ENCODE measurements at places on chromosomes 3 and 15.

GRCh38 chr15:71294911-71295602 lies 179.8 kb downstream of the THSD4 start:
- DNase-seq = no peak

DNA sequence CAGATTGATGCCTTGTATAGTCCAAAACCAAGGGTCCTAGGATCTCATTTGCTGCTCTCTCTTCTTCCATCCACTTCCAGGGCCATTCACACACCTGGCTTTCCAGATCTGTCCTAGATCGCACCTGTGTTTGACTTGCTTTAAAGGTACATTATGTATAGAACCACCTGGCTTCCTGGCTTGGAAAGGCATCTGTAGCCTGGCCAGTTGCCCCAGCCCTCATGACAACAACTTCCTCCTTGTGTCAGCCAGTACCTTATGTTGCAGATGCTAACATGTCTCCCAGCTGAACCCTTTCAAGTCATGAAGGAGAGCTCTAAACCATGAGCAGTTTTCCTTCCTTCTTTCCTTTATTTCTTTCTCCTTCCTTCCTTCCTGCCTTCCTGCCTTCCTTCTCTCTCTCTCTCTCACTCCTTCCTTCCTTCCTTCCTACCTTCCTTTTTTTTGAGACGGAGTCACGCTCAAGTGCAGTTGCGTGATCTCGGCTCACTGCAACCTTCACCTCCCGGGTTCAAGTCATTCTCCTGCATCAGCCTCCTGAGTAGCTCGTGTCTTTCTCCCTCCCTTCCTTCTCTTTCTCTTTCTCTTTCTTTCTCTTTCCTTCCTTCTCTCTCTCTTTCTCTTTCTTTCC lies 2.5 kb upstream of the HTR3C start:
- DNase-seq = peak; percentile 27

- DNase-seq = no peak
Observed at GRCh38 chr3:119222391-119222790, 18.3 kb downstream of the B4GALT4 start.

DNA sequence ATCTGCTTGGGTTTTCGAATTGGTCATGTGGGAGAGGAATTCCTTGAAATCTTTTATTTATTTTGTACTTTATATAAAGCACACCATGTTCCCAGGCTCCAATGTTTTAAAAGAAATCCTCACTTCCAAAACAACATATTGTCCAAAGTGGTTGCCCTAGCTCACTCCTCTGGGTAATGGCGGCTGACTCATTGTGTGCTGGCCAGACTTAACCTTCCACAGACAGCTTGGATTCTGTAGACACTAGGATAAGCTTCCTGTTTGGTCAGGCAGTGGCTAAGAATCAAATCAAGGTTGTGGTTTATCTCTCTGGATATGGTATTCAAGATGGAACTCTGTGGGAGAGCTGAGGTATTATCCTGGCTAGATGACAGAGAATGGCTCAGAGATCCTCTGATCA lies 55.8 kb upstream of the FAM98B start:
- no peak for DNase-seq

DNA sequence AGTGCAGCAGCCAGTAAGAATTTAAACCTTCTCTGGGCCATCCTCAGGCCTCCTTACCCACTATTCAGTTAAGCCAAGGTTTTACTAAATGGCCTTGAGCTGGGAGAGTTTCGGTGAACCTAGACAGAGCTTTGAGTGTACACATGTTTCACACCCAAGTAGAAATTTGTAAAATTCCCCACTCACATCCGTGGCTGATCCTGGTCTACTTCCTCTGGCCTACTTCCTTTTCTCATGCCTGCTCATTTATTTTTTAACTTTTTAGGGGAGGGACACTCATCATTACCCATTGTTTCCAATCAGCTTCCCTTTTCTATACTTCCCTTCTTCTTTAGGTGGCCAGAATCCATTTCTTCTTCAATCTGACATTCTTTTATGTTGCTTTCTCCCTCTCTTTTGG lies 7.6 kb downstream of the CX3CR1 start:
- DNase-seq = no peak

DNA sequence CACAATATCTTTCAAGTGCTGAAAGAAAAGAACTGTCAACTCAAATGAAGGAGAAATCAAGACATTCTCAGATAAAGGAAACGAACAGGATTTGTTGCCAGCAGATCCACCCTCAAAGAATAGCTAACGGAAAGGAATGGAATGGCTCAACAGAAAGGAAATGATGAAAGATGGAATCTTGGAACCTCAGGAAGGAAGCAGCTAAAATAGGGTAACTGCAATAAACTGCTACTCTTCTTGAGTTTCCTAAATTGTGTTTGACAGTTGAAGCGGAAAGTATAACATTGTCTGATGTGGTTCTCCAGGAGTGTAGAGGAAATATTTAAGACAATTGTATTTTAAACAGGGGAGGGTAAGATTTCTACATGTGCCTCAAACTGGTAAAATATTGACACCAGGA lies 22.0 kb downstream of the PRR23E start:
- no peak for DNase-seq

DNA sequence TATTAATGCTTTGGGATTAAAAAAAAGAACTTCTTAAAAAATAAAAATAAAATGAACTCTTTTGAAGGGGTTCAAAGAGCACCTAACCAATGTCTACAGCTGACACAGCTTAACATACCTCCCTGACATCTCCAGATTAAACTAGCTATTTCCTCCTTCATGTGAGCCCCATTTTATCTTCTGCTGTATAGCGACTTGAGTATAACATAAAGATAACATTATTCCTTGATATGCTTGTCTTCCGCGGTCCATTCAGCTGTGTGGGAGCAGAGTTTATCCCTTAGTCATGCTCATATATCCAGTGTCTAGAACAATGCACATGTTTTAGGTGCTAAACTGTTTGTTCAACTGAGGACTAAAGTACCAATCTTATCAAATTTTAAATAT lies 7.8 kb upstream of the CHRM5 start:
- no peak for DNase-seq

GRCh38 chr15:68224546-68225250 lies 4.8 kb downstream of the CLN6 start:
- peak; percentile 83 for DNase-seq

DNA sequence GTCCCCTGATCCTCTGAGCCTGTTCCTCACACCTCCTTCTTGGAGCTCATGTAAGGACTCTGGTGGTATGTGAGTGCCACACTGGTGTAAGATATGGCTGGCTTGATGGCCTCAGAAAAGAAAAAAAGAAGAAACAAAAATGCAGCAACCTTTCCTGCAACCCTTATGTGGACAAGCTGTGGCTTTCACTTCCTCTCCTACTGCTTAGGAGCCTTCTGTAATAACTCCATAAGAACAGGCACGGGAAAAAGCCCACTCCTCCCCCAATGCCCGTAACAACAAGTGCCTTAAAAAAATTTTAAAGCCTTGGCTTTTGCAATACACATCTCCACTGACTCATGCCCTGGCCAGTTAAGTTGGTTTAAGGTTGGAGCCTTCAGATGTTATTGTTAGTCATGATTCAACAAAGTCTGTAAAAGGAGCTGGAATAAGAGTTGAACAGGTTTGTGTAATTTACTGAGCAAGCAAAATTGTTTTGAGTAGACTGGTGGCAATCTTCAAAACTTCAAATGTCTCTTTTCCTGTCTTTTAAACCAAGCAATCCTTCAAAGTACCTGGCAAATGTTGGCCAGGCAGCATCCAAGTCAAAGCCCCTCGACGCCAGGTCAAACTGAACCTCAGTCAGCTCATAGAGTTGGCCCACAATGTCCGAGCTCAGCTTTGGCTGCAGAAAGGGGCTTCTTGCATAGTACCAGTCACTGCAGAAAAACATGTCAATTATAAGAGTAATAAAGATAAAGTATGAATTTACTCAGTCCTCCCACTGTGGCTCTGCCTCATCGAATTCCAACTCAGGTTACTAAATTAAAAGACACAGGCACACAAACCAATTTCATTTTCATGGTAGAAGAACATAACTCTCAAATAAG lies 22.9 kb downstream of the FYCO1 start:
- no peak for DNase-seq

DNA sequence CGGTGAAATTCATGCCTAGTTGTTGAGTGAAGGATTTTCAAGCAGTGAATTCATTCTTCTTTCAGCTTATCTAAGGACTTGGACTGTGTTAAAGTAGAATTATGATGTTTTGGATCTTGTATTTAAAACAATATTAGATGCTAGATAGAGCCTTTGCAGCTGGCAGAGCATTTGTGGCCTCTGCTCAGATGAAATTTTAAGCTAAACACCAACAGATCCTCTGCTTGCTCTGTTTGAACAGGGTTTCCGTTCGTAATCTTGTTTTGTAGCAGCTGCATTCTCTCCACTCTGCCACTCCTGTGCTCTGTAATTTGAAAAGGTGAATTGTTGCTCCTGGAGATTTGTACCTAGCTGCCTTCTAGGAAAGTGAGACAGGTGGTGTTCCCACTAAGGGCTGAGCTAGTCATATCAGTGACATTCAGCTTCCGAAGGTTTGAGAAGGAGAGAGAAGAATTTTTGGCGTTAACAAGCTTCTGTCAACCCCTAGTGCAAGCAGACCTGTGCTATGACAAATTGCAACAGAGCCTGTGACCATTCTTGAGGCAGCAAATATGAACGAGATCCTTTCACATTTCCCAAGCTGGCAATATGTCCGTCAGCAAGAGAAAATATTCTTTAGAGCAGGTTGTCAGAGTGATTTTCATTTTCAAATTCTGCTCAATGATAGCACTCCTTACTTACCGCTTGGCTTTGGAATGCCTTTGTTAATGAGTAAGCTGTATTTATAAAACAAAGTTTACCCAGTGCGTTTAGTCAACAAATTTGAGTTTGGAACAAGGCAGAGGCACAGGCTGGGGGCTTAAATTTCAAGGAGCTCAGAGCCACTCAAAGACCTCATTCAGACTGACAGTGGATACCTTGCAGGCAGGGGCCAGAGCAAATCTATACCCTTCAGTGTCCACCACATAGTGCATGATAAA lies 5.3 kb downstream of the CHST2 start:
- DNase-seq = peak; percentile 57

Measured in NCI-H2171 treated with DMSO at 0.1 percent for 48 hours (cell line).